Caudate nucleus (tissue), 63 donors: ENCODE measurements at places on chromosomes 1 and 21.

DNA sequence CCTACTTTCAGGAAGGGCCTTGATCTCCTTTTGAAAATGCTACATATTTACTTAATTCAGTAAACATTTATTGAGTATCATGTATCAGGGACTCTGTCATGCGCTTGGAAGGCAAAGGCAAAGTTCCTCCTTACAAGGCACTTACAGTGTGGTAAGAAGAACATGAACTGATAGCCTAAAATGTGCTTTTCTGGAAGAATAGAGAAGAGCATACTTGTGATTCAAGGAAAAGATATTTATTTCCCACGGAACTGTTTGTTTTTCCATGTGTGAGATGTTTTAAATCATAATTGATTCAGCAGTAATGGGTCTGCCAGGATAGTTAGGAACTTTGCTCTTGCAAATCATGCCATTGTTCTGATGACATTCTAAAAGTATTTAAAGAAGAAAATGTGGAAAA lies 110.1 kb upstream of the ZNHIT6 start:
- no peak for DNase-seq

DNA sequence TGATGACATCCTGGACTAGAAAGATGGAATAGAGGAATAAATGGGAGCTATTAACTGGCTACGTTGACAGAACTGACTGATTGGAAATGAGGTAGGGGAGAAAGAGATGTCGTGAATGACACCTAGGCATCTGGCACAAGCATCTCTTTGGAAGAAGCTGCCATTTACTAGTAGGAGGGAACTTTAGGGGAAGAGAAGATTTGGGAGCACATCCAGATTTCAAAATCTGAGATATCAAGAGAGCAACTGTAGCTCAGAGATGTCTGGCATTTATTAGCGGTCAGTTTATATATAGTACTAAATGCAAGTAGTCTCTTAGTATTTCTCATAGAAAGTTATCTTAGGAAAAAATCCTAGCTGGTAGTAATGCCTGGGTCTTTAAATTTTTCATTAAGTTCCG lies 131.9 kb upstream of the C1orf105 start:
- no peak for DNase-seq

GRCh38 chr1:200909071-200909470 lies 14.4 kb downstream of the INAVA start:
- no peak for DNase-seq

DNA sequence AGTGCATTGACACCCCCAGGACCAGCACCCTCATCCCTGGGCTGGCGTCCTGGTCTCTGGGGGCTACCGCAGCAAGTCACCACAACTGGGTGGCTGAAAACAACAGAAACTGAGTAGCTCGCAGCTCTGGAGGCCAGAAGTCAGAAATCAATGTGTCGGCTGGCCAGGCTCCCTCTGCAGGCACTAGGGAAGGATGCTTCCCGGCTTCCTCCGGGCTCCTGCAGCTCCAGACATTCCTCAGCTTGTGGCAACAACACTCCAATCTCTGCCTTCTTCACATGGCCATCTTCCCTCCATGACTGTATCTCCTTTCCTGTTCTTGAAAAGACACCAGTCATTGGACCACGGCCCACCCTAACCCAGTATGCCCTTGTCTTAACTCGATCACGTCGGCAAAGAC lies 224.2 kb downstream of the NPHP4 start:
- DNase-seq, result no peak

DNA sequence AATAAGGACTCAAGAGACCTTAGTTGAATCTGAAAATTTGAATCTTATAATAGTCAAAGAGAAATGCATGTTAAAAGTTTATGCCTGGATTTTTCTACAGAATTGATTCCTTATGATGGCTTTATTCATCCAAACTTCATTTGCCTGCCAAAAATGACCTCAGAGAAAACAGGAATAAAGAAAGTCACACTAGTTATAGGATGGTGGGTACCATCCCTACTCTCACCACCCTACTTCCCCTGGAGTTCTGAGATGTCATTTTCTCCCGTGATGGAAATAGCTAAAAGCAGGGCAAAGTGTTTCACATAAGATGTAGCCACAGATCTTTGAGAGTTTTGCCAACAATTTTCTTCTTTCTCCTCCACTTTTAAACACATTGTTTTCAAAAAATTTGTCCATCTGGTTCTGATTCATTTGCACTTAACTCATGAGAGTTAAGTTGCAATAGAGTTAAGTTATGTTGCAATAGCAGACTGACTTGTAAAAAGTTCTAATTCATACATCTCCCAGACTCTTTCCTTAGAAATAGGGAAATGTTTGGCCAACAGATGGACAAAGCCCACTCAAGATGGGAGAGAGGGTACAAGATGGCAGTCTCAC lies 384.6 kb downstream of the PLPP3 start:
- no peak for DNase-seq

- peak; percentile 52 for DNase-seq
These were observed 10.0 kb upstream of the TNFRSF8 start for GRCh38 chr1:12052997-12053686.

- DNase-seq, result no peak
These were observed 2.0 kb upstream of the COQ8A start for GRCh38 chr1:226937940-226938725.

DNA sequence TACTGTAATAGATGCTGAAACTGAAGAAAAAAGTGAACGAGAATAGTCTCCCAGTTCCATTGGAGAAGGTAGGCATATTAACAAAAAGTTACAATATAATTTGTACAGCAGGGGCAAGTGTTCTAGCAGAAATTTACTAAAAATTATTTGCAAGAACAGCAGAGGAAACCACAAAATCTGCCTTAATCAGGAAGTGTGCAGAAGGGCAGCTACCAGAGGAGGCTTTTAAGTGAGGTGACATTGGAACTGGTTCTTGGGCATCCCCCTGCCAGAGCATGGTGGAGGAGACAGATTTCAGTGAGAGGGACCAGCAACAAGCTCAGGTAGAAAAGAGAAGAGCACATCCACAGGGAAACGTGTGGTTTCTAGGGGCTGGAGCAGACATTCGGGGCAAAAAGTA lies 279.3 kb upstream of the CAMK1G start:
- no peak for DNase-seq

- no peak for DNase-seq
These were observed 21.9 kb downstream of the NTNG1 start for GRCh38 chr1:107162745-107163144.

DNA sequence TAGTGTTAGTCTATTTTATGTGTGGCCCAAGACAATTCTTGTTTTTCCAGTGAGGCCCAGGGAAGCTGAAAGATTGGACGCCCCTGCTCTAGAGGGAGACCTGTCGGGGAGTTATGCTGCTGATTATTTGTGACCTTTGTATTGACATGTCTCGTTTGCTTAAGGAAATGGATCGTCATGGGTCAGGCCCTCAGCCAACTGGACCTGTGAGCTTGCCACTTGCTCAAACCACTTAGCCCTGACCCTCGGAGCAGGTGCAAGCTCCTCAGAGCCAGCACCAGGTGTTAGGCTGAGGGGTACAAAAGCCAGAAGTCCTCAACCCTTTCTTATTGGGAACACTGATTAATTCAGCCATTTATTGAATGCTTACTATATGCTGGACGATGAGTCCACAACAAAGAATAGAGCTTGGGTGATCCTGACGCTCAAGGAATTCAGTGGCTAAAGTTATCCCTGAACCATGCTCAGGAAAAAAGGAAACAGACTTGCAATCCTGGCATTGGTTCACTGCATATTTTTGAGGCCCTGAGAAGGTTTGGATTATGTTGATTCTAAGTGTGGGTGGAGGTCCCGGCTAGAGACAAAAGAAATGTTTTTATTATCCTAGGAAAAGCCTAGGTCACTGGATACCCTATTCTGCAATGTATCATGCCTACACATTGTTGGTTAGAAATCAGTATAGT lies 19.0 kb downstream of the TGFB2 start:
- DNase-seq, result no peak

- DNase-seq, result no peak
These were observed 136.2 kb upstream of the DMRTA2 start for GRCh38 chr1:50559421-50559820.

GRCh38 chr21:29187944-29188343 lies 57.5 kb downstream of the MAP3K7CL start:
- no peak for DNase-seq

- no peak for DNase-seq
These were observed 144.5 kb downstream of the NAV1 start for GRCh38 chr1:201683397-201683796.

DNA sequence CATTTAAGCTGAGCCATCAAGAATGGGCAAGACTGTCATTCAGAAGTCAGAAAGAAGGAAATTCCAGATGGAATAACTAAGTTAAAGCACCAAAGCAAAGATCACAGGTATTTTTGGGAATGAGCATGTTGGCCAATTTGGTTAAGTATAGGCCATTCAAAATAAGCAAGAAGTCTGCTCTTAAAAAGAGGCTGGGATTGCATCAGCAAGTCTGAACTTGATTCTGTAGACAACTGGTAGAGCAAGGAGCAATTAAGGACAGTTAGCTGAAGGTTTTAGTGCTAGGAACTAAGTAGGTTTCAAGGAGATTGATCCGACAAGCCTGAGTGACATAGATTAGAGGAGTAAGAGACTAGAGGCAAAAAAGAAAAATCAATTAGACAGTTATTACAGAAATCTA lies 8.4 kb downstream of the ANKRD45 start:
- DNase-seq, result no peak

GRCh38 chr1:18529714-18530113 lies 49.0 kb downstream of the KLHDC7A start:
- DNase-seq, result no peak

GRCh38 chr1:33535334-33535733 lies 62.9 kb downstream of the ZSCAN20 start:
- no peak for DNase-seq

GRCh38 chr1:115306146-115306545 lies 31.9 kb downstream of the NGF start:
- DNase-seq, result no peak

DNA sequence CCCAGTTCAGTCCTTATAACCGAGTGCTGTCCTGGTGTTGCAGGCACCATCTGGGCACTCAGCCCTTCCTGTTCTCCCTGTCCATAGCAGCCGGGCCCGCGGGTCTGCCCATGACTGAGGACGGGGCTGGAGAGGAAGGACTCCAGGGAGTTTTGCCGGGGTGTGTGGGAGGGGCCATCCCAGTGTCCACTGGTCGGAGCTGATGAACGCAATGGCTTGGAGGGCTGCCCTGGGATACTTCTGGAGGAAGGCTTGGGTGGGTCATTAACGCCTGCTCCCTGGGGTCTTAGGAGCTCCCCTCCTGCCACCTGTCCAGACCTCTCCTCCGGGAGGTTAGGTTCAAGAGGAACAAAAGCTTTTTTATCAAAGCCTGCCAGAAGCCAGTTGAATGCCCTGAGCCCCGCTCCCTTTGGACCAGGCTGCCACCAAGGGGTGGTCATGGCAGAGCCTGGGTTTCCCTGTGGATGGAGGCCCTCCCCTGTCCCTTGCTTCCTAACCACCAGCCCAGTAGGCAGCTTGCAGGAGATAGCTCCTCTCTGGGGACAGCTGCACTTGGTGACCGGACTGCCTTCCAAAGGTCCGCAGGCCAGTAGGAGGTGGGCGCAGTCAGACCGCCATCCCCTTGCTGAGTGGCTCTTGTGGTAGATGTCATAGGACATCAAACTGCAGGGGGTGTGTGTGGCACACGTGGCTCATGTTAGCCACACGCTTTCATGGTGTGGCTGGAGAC lies 61.3 kb downstream of the TRIM11 start:
- no peak for DNase-seq

- DNase-seq, result no peak
These were observed at the start of gene ARHGAP30 for GRCh38 chr1:161069731-161070270. TSS of gene ARHGAP30 (minus strand) at chr1:161069891. CDS start at chr1:161069624, 267 bp downstream.

DNA sequence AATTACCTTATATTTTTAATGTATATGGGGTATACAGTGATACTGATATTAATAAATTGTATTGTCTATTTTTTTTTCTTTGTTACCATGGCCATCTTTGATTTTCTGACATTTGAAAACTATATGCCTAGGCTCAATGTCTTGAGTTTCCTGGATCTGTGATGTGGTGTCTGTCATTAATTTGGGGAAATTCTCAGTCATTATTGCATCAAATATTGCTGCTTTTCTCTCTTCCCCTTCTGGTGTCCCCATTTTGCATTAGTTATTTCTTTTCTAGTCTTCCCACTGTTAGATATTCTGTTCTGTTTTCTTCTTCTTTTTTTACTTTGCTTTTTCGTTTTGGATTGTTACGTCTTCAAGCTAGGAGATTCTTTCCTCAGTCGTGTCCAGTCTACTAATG lies 33.8 kb downstream of the ZBTB40 start:
- no peak for DNase-seq

DNA sequence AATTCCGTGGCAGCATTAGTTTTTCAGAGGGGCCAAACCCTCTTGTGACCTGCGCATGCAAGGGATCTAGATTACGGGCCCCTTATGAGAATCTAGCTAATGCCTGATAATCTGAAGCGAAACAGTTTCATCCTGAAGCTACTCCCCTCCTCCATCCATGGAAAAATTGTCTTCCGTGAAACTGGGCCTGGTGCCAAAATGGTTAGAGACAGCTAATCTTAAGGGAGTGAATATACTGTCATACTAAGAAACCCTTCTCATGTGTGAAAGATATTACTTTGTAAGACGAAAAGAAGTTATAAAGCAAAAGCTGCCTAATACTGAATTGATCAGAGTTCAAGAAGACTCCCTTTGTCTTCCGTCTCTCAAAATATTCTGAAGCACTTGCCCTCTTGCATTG lies 166.3 kb downstream of the DUSP10 start:
- DNase-seq, result no peak

DNA sequence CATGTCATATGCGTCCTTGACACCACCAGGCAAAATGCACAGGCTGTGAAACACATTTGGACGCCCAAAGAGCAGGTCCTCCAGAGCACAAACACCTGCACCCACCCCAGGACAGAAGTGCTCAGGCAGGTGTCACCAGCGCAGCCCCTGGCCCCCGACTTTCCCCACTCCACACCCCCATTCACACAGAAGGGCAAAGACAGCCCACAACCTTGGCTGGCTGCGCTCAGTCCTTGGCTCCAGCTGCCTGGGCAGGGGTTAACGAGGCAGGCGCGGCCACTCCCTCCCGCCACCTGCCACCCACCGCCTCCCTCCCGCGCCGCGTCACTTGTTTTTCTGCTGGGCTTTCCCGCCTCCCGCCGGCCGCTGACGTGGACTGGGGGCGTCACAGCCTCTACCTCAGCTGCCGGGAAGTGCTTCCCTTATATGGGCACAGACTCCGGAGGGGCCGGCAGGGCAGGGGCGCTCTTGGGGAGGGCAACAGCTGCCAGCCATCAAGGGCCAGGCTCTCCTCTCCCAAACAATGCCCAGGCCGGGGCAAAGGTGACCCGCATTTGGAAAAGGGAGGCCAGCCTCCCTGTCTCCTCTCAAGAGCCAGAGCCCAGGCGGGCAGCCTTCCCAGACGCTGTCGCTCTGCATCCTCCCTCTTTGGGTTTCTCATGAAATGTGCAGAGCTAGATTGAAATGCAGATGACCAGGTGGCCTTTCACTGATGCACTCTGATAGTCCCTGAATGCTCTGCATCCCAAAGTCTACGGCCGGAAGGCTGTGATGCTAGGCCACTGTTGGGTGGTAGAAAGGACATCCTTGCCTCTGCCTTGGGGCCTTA lies 14.8 kb upstream of the BTG2 start:
- DNase-seq, result peak; percentile 80

DNA sequence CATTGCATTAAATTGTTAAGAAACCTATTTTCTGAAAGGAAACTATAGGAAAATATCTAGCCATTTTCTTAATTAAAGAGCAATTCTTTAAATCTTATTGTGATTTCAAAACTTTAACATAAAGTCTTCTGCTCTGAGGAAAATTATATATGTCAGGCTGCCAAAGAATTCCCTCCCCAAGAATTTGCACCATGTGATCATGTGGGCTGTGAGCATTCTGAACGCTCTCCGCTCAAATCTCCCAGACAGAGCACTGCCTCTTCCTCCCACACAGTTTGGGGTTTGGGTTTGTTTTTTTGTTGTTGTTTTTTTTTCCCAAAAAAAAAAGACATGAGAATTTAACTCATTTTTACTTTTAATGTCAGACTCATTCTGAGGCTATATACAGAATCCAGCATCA lies 155.9 kb upstream of the PALMD start:
- no peak for DNase-seq
